ENCODE measurements at places on chromosomes 6 and 20.

DNA sequence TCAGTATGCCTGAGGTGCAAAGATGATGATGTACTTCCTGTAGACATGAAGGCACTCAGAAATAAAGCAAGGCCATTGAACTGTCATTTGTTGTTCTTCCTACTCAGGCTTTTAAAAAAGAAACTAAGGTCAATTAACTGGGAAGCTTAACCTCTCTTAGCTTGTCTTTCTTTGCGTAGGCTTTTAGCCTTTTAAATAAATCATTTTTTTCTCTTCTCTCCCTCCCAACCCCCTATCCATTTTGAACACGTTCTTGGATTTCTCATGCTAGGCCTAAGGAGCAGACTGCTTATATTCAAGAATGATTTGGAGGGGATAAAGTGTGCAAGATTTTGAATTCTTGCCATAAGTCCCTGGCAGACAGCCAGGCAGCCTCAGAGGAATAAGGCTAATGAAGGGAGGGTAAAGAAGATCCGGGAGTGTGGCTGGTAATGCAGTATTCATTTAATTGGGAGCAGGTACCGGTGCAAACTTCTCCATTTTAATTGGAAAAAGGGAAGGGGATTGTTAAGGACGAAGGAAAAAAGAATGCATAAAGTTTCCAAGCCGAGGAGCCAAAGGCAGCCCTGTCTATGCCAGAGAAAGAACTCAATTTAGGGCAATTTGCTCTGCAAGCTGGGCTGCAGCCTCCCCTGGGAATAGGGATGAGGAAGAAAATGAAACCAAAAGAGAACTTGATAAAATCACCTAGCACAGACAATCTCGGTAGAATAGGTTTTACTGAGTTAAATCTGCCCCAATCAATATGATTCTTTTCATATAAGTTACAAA lies 343.8 kb upstream of the MMS22L start:
- no peak for DNase-seq

DNA sequence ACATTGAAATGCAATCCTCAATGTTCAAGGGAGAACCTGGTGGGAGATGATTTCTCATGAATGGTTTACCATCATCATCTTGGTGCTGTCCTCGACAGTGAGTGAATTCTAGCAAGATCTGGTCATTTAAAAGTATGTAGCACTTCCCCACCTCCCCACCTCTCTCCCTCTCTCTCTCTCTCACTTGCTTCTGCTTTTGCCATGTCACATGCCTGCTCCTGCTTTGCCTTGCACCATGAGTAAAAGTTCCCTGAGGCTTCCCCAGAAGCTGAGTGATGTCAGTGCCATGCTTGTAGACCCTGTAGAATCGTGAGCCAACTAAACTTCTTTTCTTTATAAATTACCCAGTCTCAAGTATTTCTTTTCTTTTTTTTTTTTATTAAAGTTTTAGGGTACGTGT lies 60.5 kb downstream of the DST start:
- DNase-seq: no peak

DNA sequence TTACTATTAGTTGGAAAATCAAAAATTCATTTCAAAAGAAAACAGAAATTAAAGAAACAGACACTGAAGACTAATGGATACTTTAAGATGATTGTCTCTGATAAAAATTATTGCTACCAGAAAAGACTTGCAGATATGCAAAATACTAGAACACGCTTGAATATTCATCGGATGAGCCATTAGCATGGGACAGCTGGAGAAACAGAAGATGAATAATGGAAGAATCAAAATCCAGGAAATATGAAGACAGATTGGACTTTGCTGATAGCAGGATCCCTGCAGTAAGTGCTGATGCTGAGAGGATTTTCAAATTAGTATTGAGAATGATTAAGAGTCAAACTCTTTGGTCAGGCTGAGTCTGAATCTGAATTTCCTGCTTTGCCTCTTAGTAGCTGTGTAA lies 169.4 kb downstream of the EYS start:
- DNase-seq: no peak

DNA sequence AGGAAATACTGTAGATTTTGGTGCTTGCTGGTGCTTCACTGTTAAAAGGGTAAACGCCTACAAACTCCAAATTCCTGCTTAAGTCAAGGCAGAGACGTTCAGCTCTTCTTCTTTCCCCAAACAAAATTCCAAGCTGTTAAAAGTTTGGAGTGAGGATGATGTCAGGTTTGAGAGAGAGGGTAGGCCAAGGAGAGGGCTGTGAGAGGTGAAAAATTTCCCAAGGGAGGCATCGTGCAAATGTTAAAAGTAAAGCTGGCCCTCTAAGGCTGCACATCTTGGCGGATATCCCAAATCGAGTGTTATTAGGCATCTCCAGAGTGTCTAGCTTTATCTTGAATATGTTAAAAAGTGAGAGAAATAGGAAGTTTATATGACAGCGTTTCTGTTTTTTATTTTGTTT lies 651.8 kb downstream of the QKI start:
- no peak for DNase-seq

DNA sequence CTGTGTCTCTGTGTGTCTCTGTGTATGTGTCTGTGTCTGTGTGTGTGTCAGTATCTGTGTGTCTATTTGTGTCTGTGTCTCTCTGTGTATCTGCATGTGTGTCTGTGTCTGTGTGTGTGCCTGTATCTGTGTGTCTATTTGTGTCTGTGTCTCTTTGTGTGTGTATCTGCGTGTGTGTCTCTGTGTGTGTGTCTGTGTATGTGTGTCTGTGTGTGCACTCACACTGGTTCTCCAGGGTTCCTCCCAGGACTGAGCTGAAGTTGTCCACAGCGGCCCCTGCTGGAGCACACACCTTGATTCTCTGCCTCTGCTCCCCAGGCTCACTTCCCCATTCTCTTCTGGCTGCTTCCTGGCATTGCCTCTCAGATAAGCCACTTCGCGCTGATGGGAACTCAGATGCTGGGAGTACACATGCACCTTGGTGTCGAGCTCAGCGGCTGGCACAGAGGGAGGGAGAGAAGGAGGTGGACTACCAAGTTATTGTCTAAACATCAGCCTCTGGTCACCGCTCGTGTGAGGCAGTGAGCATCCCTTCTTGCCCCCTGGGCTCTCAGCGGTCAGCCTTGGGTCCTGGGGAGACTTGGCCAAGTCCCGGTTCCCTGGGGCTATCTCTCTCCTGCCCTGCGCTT lies 104.9 kb upstream of the NXT1 start:
- DNase-seq: peak; percentile 19

- peak; percentile 2 for DNase-seq
Observed at GRCh38 chr6:109660526-109661320, 30.3 kb downstream of the AK9 start.

DNA sequence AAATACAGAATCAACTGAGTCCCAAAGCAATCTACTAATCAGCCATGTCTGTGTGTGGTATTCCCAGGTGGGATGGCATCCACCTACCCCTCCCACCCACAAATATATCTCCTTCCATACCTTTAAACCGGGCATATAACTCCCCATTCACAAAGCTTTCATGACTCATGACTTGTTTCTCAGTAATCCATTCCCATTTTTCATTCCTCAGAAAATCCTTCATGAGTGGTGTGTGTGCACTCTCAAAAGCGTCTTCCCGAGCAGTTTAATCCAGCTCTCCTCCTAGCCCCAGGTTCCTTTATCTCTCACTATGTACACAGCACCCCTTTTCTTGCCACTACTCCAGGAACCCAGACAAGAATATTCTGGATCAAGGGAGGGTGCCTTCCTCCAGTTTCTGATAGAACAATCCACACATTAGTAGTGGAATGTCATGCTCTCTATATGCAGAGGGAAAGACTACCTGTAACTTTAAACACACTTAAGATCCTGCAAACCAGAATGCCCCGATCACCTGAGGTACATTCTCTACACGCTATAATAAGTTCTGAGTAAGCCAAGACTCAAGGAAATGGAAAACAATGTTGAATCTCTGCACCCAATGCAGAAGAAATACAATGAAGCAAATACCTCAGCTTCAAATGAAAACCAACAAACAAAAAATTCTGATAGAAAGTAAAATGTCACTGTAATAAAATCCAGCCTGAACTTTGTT lies 55.7 kb upstream of the IPCEF1 start:
- no peak for DNase-seq

- peak; percentile 9 for DNase-seq
Observed at GRCh38 chr20:18728165-18728869, 85.3 kb upstream of the SCP2D1 start.

DNA sequence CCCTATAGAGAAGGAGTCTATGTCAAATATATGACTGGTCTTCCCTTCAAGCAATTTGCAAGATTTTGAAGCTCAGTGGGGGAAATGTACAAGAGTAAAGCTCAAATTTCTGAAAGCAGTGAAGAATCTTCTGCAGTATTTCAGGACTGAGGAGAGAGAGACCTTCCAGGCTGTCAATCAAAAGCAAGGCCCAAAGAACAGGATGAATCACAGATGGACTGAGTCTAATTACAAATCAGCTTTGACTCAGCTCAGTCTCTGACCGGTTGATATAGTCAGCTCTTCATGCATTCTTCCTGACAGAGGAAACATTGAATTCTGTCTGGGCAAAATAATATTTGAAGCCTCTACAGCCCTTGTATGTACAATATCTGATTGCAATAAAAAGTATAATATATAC lies 7.7 kb upstream of the HTR1B start:
- DNase-seq: no peak

- peak; percentile 38 for DNase-seq
Observed at GRCh38 chr20:6157345-6157744, 34.5 kb upstream of the FERMT1 start.

DNA sequence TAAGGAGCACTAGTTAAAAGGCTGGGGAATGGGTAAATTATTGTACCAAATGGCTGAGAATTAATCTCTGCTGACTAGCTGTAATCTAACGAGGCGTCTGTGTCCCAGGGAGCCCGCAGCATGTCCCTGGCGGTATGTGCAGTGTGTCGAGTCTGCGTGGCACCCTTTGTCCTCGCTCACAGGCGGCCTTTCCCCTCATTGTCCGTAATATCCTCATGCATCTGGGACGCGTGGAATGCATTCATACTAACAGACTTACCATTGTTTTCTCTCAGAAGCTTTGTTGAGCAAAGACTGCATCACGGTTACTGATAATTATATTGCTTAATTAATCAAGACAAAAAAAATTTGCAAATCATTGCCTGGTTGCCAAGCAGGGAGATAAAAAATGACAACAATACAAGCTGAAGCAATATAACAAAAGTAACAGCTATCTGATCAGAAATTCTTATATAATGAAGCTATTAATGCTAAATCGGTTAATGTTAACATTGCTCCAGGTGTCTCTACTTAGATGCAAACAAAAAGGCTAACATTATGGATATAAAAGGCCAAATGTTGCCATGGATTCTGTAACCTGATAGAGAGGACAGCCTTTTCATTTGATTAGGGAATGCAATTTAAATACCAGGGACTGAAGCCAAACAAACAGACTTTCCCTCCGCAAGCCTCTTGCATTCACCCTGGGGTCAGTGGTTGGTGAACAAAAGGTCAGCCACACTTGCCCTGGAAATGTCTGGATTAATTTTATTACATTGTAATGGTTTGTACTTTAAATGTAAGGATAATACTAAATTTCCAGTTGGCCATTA lies 124.8 kb downstream of the INSM1 start:
- no peak for DNase-seq

DNA sequence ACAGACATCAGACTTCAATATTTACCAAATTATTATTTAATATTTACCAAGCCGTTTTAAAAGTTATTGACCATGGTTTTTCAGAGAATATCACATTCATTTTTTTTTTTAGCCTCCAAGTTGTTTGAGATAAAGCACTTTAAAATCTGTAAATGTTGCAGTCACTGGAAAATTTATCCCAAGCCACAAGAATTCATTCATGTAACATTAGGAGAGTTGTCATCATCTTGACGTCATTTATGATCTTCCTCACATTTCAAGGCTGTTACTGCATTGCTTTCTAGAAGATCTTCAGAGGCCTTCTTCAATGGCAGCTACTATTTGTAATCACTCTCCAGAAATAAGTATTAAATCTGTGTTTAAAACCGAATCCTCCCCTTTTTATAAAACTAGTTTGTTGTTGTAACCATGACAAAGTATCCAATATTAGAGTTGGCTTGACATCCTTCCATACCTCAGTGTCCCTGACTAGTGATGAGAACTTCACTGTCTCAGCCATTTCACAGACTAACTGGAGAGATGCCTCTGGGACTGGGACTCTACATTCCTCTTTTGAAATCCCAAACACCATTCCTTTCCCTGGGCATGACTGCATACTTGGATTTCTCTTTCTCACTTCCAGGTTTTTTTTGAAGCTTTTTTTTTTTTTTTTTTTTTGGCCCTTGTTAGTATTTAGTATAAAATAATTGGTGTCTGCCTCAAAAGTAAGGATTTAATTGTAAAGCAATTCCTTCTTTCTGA lies 100.1 kb downstream of the ZFAND3 start:
- DNase-seq: no peak

GRCh38 chr6:122098201-122098678 lies 301.2 kb upstream of the HSF2 start:
- DNase-seq: no peak

DNA sequence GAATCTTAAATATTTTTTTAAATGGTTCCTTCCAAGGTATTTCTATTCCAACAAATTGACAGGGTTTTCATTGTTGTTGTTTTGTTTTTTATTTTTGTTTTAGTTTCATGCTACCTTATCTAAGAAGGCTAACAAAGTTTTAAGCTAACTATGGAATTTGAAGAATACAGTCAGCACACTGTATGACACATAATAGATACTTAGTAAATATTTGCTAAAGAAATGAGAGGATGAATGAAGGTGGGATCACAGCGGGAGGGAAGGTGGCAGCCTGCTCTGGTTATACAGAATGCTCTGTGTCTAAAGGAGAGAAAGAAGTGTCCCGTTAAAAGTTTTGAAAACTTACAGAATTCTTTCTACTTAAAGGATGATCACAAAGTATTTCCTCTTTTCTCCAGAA lies 43.7 kb upstream of the DST start:
- no peak for DNase-seq

GRCh38 chr20:32527447-32528055 lies 57.6 kb downstream of the NOL4L start:
- no peak for DNase-seq

GRCh38 chr6:53547166-53547810 lies 2.4 kb upstream of the GCLC start:
- DNase-seq: no peak

DNA sequence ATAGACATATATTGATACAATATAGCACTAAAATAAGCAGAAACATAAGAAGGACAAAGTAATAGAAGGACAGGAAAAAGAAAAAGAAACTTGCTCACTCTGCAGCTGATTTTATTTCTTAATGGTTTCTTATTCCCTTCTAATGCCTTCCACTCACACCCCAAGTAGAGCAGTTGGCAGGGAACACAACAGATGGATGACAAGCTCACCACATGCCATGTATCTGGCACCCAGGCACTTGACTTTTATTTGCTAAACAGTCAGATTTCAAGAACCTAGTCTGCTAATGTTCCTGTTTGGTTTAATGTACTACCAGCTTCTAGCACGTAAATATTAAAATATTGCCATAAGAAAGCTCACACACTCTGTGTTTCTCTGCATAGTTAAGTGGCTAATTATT lies 87.1 kb downstream of the COL19A1 start:
- DNase-seq: no peak

GRCh38 chr6:43883847-43884651 lies 114.0 kb downstream of the VEGFA start:
- DNase-seq: no peak

GRCh38 chr20:47330933-47331708 lies 25.4 kb downstream of the ZMYND8 start:
- DNase-seq: no peak

- no peak for DNase-seq
Observed at GRCh38 chr6:71373943-71374342, 85.3 kb downstream of the OGFRL1 start.
